ENCODE measurements at places on chromosomes 5 and 9. TPM values are rescaled to one million over a fixed set of nuclear protein-coding genes. Genes with fewer than 3 reads are reported as not detected.

DNA sequence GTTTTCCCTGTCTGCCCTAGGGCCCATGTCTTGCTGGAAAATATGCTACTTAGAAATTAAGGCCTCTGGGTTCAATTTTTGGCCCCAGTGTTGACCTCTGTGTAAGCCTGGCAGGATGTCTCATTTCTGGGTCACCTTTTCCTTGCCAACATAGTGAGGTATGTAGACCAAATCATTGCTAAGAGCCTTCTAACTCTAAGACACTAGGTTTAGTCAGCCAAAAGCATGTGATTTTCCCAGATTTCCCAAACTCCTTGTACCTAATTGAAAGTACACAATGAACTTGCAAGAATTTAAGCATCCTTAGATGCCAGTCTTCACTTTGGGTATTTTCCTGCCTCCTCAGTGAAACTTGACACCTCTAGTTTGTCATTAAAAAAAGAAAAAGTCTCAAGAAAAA lies 77.0 kb downstream of the GALNT10 start:
- no peak overlapping the region for H3K4me3 ChIP-seq
- no peaks in the 10 kb centered on the region for H3K36me3 ChIP-seq
- no peak for DNase-seq

- H3K4me3 ChIP-seq, result no peak overlapping the region
- no peaks in the 10 kb centered on the region for H3K36me3 ChIP-seq
- no peaks in the 10 kb centered on the region for H3K27me3 ChIP-seq
- no peaks in the 10 kb centered on the region for H3K4me1 ChIP-seq
- DNase-seq, result no peak
- no peak overlapping the region for H3K27ac ChIP-seq
Observed at GRCh38 chr9:114921171-114921570, 9.2 kb downstream of the TNFSF8 start.

Gene AHRR
- 1.0 TPM for total RNA-seq

Gene PCDHAC2
- total RNA-seq, result 4.2 TPM

- H3K4me1 ChIP-seq, result no peaks in the 10 kb centered on the region
- no peak overlapping the region for H3K4me3 ChIP-seq
- no peaks in the 10 kb centered on the region for H3K27me3 ChIP-seq
- no peak for DNase-seq
Observed at GRCh38 chr5:2529371-2530092, 221.9 kb downstream of the IRX2 start.

Gene INSYN2B
- not detected for total RNA-seq

DNA sequence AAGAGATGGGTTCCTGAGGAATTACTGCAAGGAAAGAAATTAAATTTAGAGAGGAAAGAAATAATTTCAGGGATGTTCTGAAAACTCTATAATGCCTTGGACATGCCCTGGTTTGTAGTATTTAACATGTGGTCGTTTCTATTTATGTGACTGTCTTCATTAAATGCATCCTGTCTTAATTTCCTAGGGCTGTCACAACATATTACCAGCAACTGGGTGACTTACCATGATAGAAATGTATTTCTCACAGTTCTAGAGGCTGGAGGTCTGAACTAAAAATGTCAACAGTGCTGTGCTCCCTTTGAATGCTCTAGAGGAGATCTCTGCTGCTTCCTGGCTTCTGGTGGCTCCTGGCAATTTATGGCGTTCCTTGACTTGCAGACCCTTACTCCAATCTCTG lies 287.7 kb downstream of the FBXL7 start:
- peaks cover 34% of the 10 kb centered on the region for H3K4me1 ChIP-seq
- H3K4me3 ChIP-seq, result no peak overlapping the region
- H3K36me3 ChIP-seq, result no peaks in the 10 kb centered on the region
- DNase-seq, result no peak
- H3K27ac ChIP-seq, result no peak overlapping the region

Gene IFNK
- total RNA-seq, result not detected

DNA sequence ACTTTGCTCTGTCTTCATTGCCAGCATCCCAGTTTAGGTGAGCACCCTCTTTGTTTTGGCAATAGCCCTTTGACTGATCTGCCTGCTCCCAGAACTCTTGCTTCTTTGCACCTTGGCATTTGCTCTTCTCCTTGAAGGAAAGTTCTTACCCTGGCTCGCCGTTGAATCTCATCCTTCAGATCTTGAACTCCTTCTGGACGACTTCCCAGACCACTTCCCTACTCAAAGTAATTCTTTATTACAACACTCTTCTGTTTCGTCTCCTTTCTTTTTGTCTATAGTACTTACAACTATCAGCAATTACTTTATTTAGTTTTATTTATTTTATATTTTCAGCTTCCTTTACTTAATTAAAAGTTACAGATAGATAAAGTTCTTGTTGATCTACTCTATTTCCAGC lies 1510.1 kb downstream of the MAT2B start:
- H3K36me3 ChIP-seq, result no peaks in the 10 kb centered on the region
- no peak for DNase-seq
- no peaks in the 10 kb centered on the region for H3K4me1 ChIP-seq
- no peak overlapping the region for H3K4me3 ChIP-seq
- H3K27ac ChIP-seq, result no peak overlapping the region
- H3K27me3 ChIP-seq, result no peaks in the 10 kb centered on the region

- no peak for DNase-seq
- no peaks in the 10 kb centered on the region for H3K36me3 ChIP-seq
- H3K27me3 ChIP-seq, result no peaks in the 10 kb centered on the region
- H3K27ac ChIP-seq, result no peak overlapping the region
- H3K4me3 ChIP-seq, result no peak overlapping the region
Observed at GRCh38 chr5:158593925-158594324, 505.8 kb downstream of the EBF1 start.

DNA sequence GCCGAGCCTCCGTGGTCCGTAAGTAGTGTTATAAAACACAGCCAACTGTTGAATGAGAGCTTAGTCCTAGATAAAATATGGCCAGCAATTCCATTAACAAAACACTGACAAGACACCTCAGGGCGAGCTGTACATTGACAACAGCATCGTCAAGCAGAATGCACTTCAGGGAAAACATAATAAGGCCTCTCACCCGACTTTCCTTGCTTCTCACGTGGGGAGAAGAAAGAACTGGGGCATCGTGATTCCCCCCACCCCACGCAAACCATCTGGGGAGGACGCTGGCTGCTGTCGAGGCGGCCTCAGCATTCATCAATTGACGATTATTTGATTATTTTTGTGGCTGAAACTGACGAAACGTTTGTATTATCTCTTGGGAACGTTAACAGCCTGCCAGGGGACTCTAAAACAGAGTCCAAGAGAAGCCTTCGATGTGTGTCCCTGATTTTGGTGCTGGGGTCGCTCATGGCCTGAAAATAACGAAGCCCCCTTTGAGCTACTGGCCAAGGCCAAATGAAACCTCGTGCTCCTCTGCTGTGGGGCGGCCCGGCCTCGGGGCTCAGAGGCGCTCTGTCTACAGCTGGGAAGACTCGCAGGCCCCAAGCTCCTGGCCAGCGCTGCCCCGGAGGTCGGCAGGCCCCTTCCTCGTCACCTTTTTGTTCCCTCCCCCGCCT lies 464 bp downstream of the GDF9 start:
- no peaks in the 10 kb centered on the region for H3K4me1 ChIP-seq
- peak overlapping the region; percentile 96 for H3K27ac ChIP-seq
- H3K27me3 ChIP-seq, result no peaks in the 10 kb centered on the region
- no peak for DNase-seq

- no peak overlapping the region for H3K27ac ChIP-seq
- no peaks in the 10 kb centered on the region for H3K27me3 ChIP-seq
- no peaks in the 10 kb centered on the region for H3K36me3 ChIP-seq
- no peaks in the 10 kb centered on the region for H3K4me1 ChIP-seq
- no peak overlapping the region for H3K4me3 ChIP-seq
Observed at GRCh38 chr5:60076746-60077145, 183.2 kb upstream of the PDE4D start.

- no peaks in the 10 kb centered on the region for H3K27me3 ChIP-seq
- no peak for DNase-seq
- peaks cover 12% of the 10 kb centered on the region for H3K4me1 ChIP-seq
- no peaks in the 10 kb centered on the region for H3K36me3 ChIP-seq
- no peak overlapping the region for H3K27ac ChIP-seq
Observed at GRCh38 chr9:100084128-100084453, 14.7 kb downstream of the ERP44 start.

Data from tibial nerve (tissue), 4 donors.